Renal cortical epithelial cell (primary cell): ENCODE measurements at places on chromosomes 2 and 18. TPM values are rescaled to one million over a fixed set of nuclear protein-coding genes. Genes with fewer than 3 reads are reported as not detected.

GRCh38 chr2:161943011-161943410 is 131.0 kb downstream of the DPP4 start:
- DNase-seq = no peak

DNA sequence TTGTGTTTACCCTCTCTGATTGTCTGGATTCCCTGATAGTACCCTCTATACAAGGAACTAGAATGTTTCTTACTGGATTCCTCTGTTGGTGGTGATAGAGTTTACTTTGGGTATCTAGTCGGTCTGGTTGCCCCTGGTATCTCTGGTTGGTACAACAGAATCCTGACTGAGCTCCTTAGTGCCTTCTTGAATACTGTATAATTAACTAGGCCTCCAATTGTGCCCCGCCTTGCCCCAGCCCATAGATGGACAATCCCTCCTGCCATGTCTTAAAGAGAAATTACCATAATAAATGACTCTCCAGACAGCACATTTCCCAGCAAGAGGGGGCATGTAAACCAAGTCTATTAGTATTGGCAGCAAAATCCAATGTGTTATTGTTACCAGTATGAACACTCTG is 2.3 kb downstream of the SCN1A start:
- no peak for DNase-seq

DNA sequence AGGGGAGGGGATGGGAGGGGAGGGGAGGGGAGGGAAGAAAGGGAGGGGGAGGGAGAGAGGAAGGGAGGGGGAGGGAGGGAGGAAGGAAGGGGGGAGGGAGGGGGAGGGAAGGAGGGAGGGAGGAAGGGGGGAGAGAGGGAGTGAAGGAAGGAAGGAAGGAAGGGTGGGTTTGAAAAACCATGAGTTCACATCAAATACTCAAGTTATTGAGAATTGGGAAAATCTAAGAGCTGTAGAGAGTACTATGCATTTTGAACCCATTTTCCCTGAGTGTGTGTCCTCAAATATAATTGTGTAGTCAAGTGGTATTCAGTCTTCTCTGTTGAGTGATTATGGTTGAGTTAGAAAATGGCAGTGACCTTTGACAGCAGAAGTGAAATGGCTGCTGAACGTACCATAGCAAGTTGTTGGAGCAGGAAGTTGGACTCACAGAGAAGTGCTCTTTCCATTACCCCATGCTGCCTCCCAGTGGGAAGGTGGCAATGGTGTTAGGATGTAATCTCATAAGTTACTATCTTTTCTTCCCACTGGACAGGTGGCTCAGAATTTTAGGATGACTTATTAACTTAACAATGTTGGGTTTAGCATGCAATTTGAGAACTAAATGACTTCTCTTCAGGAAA is 214.6 kb downstream of the SETBP1 start:
- peak; percentile 70 for DNase-seq

DNA sequence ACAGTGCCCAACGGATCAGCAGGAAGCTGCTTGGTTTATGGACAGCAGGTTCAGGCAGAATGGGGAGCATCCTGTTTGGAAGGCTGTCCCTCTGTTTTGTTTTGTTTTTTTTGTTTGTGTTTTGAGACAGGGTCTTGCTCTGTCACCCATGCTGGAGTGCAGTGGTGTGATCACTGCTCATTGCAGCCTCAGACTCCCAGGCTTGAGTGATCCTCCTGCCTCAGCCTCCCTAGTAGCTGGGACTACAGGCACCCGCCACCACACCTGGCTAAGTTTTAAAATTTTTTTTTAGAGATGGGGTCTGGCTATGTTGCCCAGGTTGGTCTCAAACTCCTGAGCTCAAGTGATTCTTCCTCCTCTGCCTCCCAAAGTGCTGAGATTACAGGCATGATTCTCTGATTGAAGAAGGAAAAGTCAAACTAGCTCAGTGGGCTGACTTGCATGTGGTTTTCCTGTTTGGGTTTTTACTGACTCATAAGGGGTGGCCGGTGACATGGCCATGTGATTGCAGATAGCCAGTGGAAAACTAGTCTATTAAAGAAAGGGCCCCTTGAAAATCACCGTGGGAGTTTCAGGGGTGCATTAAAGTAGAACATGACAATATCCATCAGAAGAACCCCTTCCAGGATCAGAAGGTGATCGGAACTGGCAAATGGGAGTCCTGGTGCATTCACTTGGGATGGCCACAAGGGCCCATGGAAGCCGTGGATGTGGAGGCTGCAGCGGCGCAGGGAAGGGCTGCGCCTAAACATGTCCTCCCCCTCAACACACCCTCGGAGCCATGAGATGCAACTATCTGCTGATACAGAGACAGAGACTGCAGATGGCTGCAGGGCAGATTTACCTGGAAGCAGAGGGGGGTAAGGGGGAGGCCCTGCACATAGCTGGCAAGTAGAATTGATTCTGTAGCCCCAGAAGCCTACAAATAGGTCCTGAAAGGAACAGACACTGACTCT is 26.5 kb downstream of the AQP12B start:
- DNase-seq = no peak

- no peak for DNase-seq
Observed at GRCh38 chr2:172283476-172283875, 143.9 kb upstream of the ITGA6 start.

DNA sequence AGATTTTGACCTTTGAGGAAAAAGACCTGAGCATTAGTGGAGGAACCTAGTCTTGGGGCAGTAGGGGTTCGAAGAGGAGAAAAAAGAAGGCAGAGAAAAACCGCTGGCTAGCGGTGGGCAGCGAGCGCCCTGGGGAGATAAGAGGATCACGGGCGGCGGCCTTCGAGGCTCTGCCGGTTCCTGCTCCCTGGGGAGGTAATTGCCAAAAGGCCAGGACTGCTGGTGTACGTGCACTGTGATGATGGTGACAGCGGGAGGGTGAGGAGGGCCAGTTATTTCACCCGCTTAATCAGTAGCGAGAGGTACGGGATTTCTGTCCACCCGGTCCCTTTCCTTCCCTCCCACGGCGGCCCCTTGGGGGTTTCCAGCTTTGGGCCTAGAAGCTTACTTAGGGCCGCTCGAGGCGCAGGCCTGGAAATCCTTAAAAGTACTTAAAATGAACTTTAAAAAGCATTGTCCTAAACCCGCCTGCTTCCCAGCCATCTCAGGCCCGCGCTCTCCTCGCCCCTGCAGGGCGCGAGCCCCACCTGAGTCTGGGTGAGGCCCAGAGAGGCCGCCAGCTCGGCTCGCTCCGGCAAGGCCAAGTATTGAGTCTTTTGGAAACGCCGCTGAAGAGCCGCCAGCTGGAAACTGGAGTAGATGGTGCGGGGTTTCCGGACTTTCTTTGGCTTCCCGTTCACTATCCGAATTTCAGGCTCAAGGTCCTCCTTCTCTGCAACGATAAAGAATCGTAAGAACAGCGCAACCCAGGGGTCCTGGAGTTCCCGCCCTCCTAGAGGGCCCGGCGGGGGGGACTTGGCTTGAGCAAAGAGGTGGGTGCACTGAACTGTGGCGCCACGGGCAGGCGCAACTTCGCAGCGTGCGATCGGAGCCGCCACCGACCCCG is 1.5 kb downstream of the DLX2 start:
- DNase-seq = no peak

DNA sequence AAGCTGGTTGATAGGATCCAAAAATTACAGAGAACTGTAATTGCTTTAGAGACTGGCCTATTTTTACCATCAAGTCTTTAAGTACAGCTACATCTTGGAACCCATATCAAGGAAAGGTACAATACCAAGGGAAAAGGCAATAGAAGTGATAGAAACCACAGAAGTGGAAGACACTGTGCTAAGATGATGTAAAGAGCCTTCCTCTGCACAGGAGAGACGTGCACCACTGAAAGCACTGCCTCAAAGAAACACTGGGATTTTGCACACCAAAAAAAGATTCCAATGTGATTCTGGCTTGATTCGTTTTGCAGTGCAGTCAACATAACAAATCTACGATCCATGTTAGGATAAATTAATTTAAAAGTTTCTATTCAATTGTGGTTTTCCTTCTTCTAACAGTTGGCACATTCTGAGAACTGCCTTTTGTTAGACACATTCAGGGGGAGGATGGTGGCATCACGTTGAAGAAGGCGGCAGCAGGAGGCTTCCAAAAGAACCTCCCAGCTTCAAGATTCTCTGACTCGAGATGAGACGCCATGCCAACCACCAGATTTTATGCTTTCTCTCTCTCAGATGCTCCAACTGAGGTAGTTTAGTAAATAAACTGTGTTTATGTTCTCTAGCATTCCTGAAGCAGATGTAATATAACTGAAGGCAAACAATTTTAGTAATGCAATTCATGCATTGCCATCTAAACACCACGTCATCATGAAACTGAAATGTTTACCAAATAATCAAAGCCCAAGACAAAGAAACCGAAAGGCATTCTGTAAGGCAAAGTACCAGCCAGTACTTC is 102.9 kb downstream of the BCL2 start:
- DNase-seq = no peak

- peak; percentile 99 for DNase-seq
Observed at GRCh38 chr2:113218283-113219091, 44.7 kb downstream of the PSD4 start.

GRCh38 chr2:18514526-18515461 is 45.7 kb downstream of the RDH14 start:
- DNase-seq = no peak

- DNase-seq = no peak
Observed at GRCh38 chr2:32849456-32850194, 97.1 kb upstream of the LTBP1 start.

GRCh38 chr2:240632306-240632721 is 7.0 kb downstream of the GPR35 start:
- DNase-seq = no peak

DNA sequence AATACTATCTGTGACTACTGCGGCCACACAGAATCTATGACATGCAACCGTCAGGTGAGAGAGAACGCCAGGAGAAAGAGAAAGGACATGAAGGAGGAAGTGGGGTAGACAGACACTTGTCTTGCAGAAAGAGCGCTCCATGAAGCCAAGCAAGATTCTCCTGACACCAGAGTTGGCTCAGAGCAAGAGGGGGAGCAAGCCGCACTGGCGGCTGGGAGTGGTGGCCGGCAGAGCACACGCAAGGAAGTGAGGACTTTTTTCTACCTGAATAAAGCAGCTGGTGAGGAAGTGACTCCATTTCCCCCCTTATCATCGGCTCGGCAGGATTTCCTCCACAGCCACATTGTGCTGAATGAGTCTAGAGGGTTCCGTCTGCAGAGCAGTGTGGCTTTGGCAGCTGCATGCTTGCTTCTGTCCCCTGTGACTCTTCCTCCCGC is 181.6 kb downstream of the BCL2 start:
- DNase-seq = no peak

DNA sequence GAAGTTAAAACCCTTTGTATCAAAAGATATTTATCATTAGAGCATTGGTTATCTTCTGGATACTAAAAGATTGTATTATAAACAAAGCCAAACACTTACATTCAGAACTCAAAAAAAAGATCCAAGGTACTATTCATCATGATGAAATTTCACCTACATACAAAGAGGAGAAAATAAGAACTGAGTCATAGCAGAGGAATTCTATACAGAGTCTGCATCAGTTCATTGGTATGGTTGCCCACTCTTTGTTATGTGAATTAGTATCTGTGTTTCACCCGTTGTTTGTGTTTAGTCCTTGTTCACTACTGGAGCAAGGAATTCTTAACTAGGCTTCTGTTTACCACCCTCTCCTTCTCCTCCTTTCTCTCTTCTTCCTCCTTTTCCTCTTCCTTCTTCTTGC is 157.9 kb downstream of the LNPK start:
- DNase-seq = peak; percentile 55

DNA sequence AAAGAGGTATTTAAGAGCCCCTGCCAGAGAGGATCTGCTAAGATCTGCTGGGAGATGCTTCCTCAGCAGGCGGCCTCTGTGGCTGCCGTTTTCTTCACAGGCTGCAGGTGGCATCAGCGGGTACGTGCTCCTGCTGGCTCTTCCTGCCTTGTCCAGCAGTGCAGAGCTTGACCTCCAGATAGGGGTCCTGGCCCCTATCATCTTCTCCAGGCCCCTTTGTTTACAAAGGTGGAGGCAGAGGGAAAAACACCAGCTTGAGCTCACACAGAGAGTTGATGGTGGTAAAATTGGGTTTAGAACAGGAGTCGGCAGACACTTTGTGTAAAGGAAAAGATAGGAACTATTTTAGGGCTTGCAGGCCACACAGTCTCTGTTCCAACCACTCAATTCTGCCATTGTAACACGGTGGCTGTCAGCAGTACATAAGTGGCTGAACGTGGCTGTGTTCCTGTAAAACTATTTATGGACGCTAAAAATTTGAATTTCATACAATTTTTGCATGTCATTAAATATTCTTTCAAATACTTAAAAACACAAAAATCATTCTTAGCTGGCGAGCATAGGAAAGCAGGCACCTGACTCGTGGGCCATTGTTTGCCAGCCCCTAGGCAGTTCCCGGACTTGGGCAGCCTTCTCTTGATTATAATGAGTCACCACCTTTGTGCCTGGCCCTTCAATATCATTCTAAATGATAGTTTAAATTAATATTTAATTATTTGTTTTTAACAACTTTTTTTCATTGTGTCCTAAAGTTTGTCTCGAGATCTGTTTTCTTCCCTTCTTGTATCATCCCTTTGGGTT is 98.2 kb upstream of the B3GNT7 start:
- peak; percentile 44 for DNase-seq

- no peak for DNase-seq
Observed at GRCh38 chr2:141517852-141518421, 612.9 kb downstream of the LRP1B start.

DNA sequence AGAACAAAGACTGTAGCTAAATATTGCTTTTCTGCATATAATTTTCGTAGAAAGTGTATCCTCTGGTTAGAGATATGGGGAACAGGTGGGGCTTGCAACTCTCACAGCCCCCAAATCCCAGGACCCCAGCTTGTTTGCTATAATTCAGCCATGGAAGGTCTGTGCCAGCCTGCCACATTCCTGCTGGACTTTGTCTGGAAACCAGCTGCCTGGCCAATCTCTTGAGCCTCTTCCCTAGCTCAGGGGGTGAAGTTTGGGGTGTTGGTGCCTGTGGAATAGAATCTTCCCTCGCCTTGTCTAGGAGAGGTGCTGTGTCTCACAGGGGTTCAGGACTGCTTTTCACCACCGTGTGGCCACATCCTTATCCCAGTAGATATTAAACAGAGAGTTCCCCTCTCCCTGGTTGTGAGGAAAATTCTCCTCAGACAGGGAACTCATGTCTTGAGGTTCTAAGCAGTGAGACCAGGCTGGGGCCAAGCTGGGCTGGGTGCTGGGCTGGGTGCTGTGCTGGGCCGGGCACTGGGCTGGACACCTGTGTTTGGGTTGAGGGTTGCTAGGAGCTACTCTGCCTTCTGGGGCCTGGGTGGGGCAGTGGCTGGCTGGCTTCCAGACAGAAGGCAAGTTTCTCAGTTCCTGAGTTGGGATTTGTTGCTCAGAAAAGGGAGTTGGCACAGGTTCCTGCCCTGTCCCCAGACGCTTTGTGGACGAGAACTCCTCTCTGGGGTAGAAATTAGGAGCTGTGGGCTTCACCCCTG is 12.3 kb downstream of the TOGARAM2 start:
- DNase-seq = peak; percentile 30

GRCh38 chr2:55459714-55460274 is 40.1 kb upstream of the CCDC88A start:
- peak; percentile 38 for DNase-seq

Gene UGT1A8
- total RNA-seq = 0.35 TPM in 2 replicates

Gene SPR
- total RNA-seq = 51.7 and 62.2 TPM in 2 replicates

Gene FARSB
- total RNA-seq = 9.3 and 12.3 TPM in 2 replicates

Gene ATP6V1B1
- 0.89 TPM in 1 of 2 replicates, not detected in the other for total RNA-seq

Gene SGO2
- total RNA-seq = 4.2 and 5.0 TPM in 2 replicates

Gene LDLRAD4
- 0.87 and 4.3 TPM in 2 replicates for total RNA-seq

Gene CAPN13
- 0.17 and 1.8 TPM in 2 replicates for total RNA-seq

Gene AUP1
- 54.7 and 83.7 TPM in 2 replicates for total RNA-seq

Gene DNAH6
- under 0.01 and 1.6 TPM in 2 replicates for total RNA-seq

Gene LOXL3
- total RNA-seq = 1.0 and 1.1 TPM in 2 replicates
